ENCODE measurements at places on chromosomes 16 and 17.

- no peak for DNase-seq
Measured at GRCh38 chr17:43183921-43184320, 12.9 kb downstream of the NBR1 start.

DNA sequence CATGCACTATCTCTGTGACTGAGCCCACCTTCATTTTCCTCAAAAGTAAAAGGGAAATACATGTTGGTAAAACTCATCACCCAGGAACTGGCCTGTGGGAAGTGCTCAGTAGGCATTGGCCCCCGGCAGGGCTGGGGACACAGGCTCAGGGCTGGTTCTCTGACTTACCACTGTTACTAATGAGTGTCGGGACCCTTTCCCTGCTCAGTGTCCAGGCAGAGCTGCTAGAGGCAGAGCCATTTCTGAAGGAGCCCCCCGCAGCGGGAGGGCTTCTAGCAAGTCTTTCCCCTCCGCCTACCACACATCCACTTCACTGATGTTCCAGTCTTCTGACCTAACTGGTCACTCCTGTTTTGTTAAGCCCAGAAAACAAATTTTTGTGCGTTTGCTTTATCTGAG, 1.7 kb upstream of the PEMT start:
- DNase-seq = no peak

GRCh38 chr17:41717408-41718286, 5.5 kb downstream of the GAST start:
- no peak for DNase-seq

DNA sequence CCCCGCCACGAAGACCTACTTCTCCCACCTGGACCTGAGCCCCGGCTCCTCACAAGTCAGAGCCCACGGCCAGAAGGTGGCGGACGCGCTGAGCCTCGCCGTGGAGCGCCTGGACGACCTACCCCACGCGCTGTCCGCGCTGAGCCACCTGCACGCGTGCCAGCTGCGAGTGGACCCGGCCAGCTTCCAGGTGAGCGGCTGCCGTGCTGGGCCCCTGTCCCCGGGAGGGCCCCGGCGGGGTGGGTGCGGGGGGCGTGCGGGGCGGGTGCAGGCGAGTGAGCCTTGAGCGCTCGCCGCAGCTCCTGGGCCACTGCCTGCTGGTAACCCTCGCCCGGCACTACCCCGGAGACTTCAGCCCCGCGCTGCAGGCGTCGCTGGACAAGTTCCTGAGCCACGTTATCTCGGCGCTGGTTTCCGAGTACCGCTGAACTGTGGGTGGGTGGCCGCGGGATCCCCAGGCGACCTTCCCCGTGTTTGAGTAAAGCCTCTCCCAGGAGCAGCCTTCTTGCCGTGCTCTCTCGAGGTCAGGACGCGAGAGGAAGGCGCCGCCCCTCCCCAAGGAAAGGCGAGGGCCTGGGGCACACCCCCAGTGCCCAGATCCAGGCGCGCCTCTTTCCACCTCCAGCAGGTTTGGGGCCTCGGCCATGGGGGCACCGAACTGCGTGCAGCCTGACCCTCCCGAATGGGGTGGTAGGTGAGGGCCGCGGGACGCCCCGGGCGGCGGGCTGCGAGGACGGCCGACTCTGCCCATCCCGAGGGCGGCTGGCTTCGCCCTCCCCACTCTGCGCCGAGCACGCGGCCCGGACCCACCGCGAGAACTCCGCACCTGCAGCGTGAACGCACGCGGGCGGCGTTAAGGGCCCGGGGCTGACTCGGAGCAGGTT, 664 bp downstream of the HBQ1 start:
- DNase-seq = no peak

DNA sequence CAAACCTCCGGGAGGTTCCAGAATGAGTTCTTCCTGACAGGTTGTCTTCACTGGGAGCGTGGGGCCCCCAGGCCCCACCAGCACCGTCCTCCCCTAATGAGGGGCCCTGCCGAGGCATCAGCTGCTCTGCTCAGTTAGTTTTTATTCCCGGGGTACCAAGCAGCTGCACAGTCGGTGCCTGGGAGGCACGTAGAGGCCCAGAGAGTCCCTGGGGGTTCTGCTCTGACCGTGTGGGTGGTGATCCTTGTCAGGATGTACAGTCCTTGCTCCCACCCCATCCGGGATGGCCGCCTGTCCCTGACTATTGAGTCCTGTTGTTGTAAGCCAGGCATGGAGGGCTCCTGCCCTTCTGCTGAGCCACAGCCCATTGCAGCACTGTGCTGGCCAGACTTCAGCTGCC, 18.5 kb downstream of the NMRAL1 start:
- DNase-seq = no peak

GRCh38 chr16:870856-871561, 70.5 kb upstream of the GNG13 start:
- no peak for DNase-seq

GRCh38 chr17:76394166-76394565, 9.8 kb downstream of the SPHK1 start:
- no peak for DNase-seq

- DNase-seq = no peak
Measured at GRCh38 chr17:6021627-6022026, 48.6 kb upstream of the WSCD1 start.

DNA sequence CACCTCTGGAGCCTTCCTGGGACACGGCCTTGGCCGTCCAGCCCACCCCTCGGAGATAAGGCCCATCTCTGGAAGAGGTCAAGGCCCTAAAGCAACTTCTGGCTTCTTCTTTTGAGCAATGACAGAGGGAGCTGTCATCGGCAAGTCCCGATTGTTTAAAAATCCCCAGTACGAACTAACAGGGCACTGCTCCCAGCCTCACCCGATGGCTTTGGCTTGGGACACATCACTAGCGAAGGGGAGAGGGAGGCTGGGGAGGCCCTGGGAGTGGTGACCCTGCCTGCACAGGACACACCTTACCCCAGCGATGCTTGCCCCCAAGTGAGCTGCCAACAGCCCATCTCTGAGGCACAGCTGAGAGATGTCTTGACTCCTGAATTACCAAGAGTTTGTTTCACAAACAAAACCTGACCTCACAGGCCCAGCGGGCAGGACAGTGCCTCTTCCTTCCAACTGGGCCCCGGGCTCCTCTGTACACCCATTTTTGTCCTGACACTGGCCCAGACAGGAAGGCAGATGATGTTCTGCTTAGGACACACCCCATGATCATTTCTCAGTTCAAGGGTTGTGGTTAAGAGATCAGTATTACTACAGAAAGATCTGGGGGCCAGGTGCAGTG, 4.8 kb downstream of the SYNGR2 start:
- DNase-seq = peak; percentile 52

DNA sequence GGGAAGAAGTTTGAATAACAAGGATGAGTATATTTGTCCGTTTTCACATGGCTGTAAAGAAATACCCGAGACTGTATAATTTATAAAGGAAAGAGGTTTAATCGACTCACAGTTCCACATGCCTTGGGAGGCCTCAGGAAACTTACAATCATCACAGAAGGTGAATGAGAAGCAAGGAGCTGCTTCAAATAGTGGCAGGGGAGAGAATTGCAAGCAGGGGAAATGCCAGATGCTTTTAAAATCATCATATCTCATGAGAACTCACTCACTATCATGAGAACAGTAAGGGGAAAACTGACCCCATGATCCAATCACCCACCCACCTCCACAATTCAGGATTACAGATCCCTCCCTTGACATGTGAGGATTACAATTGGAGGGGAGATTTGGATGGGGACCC, 212.8 kb upstream of the CDH8 start:
- DNase-seq = no peak

DNA sequence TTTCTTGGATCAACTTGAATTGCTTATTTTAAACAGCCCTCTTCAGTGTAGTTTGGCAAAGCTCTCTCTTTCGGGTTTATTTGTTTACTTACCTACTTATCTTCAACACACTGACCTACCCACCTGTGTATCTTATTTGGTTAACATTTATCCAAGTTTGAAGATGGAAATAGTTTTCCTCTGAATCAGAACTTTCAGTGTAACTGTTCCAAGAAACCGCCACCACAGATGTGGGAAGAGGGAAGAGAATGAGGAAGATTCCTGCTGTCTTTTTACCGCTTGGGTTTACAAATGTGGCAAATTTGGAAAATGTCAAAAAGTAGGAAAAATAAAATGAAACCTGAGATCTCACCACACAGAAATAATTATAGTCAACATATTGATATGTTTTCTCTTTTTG, 115.8 kb downstream of the MSI2 start:
- no peak for DNase-seq

GRCh38 chr16:11586378-11586855, 302 bp downstream of the LITAF start:
- no peak for DNase-seq

GRCh38 chr17:67116045-67116575, 71.8 kb downstream of the CACNG1 start:
- DNase-seq = no peak

DNA sequence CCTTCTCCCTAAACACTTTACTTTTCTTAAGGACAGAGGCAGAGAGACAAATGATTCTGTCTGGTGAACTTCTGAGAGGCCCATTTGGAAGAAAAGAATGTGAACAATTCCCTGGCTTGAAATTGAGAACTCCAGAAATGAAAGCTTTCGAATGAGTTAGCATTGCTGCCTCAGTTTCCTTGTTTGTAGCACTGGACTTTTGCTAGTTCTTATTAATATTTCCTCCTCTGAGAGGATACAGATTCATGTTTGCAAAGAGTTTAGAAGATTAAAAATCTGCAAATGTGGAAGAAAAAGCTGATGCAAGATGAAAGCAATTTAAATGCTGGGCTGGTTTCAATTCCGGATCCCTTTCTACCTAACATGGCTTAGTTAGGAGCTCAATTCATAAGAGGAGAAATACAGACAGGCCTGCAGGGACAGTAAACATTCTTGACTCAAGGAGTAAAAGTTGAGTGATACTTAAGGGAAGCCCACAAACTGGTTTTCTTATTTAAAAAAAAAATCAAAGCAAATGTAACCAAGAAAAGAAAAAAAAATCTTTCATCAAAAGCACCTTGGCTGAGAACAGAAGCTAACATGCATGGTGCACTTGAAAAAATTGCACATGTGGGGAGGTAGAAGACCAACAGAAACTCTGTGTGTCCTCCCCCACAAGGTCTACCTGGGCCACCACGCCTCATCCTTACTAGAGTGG, 27.1 kb downstream of the HNF1B start:
- no peak for DNase-seq

GRCh38 chr17:44959821-44960531, 8.1 kb downstream of the C1QL1 start:
- DNase-seq = no peak

DNA sequence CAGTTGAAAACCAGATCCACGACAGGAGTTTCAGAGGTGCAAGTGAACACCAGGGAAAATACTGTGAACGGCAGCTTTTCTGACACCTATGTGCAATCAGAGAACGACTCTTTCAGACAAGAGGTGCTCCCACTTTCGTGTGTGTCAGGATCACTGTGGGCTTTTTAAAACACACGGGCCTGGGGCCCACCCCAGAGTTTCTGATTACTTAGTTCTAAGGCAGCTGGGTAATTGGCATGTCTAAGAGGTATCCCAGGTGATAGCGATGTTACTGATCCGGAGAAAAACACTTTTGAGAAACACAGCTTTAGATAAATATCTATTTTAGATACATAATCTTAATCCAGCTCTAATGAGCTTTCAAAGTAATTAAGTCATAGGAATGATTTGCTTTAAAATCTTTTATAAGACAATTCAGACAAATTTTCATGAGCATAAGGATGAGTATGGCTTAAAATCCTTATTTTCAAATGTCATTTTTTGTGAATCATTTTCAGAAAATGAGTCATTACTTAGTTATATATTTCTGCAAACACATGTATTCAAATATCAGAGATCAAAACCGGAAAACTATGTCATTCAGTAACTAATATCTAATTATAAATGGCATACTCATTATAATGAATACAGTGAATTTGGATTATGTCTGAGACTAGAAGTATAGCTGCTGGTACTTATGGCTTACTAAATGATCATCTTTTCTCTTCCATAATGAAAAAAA, 217.9 kb upstream of the PSMD7 start:
- DNase-seq = no peak

GRCh38 chr16:8903004-8903403, 20.9 kb downstream of the LITAFD start:
- DNase-seq = no peak

DNA sequence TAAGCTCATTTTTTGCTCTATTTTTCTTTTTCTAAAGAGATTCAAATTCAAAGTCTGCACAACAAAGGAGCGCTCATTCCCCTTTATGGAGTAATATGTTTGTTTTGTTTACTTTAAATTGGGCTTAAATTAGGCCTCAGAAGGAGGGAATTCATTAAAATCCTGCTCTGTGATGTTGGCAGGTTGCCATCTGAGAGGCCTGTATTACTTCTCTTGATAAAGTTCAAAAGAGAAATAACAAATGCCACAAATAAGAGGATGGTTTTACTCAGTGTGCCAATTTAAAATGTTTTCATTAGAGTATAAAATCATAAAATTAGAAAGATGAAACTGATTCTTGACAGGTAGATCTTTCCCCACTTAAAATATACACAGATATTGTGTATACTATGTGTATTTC, 54.5 kb upstream of the HLF start:
- no peak for DNase-seq

- peak; percentile 42 for DNase-seq
Measured at GRCh38 chr16:14418795-14419225, 211.2 kb downstream of the PARN start.

DNA sequence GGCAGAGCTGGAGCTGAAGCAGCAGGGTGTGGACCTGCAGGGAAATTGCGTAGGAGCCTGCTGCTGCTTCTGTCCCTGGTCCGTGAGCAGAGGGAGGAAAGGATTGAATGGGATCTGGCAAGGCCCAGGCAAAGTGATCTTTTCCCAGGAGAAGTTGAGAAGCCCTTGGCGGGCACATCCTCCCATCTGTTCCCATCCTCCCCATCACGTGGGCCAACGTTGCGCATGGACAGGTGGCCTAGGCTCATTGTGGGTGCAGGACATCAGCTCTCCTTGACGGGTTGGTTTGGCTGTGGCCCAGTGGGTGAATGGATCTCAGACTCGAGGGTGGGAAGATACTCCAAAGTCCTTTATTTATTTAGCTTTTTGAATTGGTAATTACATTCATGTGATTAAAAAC, 29.4 kb upstream of the POLR3E start:
- no peak for DNase-seq

GRCh38 chr16:11597235-11598095, 10.7 kb upstream of the LITAF start:
- no peak for DNase-seq

- no peak for DNase-seq
Measured at GRCh38 chr17:40192961-40193360, 15.7 kb downstream of the RAPGEFL1 start.

- DNase-seq = no peak
Measured at GRCh38 chr16:81073560-81074330, 3.3 kb downstream of the C16orf46 start.

GRCh38 chr16:263182-263774, 12.5 kb downstream of the RGS11 start:
- no peak for DNase-seq

Measured in left colon (tissue), 2 donors.